ENCODE measurements at places on chromosomes 11 and 22.

DNA sequence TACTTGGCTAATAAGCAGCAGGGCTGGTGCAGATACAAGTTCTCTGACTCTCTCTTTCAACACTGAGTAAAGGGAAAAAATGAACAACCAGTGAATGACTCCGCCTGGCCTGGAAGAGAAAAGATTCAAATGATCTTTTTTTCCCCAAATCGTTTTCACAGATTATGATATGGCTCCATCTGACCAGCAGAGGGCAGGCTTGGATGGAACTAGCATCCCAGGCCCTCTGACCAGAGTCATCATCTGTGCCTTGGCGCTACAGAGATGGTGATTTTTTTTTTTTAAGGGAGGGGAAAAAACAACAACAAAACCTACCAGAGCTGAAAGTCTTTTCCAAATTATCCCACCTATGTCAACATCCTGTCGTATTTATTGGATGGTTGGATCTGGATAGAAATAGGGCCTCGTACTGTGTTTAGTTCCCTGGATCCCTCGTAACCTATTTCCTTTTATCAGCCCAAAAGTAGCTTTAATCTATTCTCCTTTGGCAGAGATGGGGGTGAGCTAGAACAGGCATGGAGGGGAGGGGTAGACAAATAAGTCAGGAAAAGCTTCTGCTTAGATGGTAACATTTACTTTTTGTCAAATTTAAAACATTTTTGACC is 69.7 kb downstream of the PRSS23 start:
- DNase-seq, result peak; percentile 24

- DNase-seq, result no peak
Observed at GRCh38 chr11:115322553-115323203, 181.5 kb downstream of the CADM1 start.

DNA sequence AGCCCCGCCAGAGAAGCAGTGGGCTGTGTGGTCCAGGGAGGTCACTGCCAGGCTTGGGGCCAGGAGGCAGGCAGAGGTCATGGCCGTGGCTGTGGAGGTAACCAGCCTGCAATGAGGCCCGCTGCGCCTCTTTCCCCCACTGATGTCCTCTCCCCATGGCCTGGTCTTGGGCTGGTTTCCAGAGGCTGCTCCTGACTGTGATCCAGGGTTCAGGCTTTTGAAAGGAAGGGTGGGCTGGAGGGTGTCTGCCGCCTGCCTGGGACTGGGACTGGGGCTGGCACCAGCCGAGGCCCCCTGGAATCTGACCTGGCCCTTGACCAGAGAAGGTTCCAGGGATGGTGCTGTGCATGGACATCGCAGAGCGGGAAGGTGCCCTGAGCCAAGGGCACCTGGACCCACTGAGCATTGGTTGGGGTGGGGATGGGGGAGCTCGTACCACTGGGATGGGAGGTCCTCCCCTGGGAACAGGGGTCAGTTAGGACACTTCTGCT is 59.6 kb upstream of the THY1 start:
- DNase-seq, result no peak

DNA sequence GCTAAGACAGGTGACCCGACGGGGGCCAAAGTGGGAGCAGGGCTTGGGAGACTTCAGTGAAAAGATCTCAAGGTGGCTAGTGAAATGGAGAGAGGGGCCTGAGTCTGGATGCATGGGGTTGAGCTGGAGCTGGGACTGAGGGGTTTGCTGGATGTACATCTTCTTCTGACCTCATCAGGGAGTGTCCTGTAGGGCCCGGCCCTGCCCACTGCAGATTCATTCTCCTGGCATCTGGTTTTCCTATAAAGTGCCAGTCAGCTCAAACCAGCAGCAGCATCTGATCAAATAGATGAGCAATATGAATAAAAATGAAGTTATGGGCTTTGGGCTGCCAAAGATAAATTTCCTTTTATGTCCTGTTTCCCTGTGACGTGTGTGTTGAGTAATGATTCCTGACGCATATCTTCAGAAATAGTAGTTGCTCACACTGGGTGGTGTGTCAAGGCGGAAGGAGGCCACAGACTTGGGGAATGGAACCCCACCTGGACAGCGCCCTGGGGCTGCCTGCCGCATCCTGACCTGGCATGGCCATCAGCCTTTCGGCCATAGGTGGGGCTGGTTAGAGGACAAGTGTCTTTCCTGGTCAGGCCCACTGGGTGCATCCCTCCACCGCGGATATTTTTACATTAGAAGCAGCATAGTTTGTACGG is 135.4 kb downstream of the OSBP2 start:
- DNase-seq, result no peak

DNA sequence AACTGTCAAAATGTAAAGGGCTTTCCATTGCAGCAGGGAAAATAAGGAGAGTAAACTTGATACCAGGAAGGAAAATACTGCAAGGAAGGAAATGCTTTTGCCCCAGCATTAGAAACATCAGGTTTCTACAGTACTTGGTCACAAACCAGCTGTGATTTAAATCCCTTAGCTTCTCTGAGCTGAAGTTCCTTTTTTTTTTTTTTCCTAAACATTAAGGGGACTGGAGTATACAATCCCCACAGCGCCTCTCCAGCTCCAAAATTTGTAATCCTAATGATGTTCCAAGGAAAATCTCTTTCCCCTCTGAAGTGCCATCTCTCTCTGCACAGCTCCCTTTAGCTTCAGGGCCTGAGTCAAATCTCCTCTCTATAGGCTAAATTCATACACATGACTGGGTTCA is 220.5 kb upstream of the PITPNB start:
- DNase-seq, result no peak

DNA sequence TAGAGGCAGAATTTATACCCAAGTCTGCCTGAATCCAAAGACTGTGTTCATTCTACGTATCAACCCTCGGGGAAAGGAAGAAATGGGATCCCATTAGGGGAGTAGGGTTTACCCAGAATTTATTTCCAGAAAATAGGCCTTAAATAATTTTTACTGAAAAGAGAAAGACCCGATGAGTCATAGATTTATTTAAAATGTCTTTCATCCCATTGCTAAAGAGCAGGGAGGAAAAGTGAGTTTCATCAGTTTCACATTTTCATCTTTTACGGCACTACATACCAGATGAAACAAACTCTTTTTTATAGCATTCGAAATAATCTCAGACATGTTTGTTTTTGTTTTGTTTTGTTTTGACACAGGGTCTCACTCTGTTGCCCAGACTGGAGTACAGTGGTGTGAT is 31.3 kb downstream of the SLC1A2 start:
- DNase-seq, result no peak

GRCh38 chr22:29827091-29827490 is 11.0 kb downstream of the ASCC2 start:
- no peak for DNase-seq

DNA sequence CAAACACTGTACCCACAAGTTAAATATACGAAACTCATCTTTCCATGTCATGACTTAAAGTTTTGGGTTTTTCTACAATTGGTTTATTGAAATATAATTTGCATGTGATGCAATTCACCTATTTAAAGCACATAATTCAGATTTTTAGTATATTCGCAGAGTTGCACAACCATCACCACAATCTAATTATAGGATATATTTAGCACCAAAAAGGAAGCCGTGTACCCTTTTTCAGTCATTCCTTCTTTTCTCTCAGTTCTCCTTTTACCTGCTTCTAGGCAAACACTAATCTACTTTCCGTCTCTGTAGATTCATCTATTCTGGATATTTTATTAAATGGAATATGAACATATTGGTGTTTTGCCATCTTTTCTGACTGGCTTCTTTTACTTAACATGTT is 1458.1 kb upstream of the TENM4 start:
- no peak for DNase-seq

- no peak for DNase-seq
Observed at GRCh38 chr22:44460691-44461375, 37.2 kb downstream of the RTL6 start.

DNA sequence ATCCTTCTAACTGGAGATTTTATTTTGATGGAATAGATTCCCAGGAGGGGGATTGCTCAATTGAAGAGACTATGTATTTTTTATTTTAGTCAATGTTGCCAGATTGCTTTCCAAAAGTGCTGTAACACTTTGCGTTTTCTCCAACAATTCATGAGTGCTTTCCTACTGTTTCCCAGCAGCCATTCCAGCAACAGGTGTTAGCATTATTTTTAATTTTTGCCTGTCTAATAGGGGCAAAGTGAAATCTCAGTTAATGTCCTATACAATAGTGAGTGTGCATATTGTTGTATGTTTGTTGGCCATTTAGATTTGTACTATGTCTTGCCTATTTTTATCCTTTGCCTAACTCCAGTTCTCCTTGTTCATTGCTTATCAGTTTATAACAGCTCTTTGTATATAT is 12.1 kb upstream of the CACNG2 start:
- DNase-seq, result no peak

DNA sequence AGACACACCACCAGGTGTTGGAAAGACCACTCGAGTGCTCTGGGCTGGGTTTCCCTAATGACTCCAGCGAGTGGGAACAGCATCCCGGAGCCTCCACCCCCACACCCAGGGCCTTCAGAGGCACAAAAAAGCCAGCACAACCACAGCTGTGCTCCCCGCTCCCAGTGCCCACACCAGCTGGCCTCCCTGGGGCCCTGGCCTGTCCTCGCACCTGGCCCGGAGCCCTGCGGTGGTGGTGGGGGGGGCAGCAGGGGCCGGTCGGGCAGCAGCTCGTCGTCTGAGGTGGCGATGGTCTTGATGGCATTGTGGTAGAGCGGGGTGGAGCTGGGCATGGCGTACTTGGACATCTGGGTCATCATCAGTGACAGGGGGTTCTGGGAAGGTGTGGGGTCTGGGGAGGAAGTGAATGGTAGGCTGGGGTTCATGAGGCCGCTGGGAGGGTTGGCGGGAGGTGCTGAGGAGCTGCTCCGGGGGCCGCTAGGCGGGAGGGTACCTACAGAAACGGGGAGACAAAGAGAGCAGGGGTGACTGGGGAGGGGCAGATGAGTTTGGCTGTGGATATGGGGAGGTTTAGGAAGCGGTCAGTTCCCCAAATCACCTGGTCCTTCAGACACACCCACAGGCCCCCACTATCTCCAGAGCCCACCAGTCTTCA is 16.1 kb downstream of the CXCR5 start:
- DNase-seq, result no peak

DNA sequence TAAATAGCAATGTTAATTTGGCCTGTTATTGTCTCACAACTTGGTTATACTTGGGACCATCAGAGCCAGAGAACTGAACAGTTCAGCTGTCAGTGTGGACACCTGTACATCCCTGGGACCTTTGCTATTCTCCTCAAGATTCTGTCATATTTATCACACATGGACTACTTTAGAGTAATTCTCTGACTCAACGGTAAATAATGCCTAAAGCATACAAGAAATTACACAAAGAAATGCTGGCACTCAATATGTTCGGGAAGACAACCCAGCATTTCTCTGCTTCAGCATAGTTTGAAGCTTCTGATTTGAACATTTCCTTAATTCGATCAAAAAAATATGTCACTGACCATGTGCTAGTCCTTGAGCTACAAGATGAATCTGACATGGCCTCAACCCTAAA is 34.6 kb upstream of the MMP13 start:
- no peak for DNase-seq

GRCh38 chr11:44949160-44950030 is 1.3 kb downstream of the TP53I11 start:
- DNase-seq, result peak; percentile 50

- DNase-seq, result no peak
Observed at GRCh38 chr11:116980136-116980793, 118.0 kb downstream of the SIK3 start.

- no peak for DNase-seq
Observed at GRCh38 chr22:41681616-41682015, 7.1 kb downstream of the SNU13 start.

DNA sequence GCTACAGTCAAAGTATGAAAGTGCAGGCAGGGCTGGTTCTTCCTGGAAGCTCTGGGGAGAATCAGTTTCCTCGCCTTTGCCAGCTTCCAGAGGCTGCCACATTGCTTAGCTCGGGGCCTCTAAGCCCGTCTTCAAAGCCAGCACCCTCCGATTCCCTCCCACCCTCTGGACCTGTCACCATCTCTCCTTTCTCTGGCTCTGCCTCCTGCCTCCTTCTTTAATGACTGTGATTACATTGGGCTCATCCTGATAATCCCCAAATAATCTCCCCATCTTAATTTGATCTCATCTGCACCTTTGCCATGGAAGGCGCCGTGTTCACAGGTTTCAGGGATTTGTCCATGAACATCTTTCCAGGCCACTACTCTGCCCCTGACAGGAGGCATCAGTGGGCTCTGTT is 42.5 kb downstream of the MCM5 start:
- DNase-seq, result no peak

- no peak for DNase-seq
Observed at GRCh38 chr11:27721264-27722116, 21.2 kb upstream of the BDNF start.

DNA sequence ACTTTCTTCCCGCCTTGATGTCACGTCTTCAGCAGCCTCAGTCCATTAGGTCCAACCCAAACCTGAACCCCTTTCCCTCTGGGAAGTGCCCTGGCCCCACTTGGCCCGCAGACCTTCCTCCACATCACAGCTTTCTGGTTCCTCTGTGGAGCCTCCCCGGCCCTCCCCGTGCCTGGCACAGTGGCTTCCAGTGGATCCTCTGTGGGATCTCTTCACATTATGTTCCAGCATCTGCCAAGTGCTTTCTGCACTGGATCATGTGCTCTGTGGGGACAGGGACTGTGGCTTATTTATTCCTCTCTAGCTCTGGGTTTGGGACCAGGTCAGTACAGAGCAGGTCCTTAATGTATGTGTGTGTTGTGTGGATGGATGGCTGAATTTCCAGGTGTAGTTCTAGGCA is 30.9 kb downstream of the POLR3H start:
- no peak for DNase-seq

DNA sequence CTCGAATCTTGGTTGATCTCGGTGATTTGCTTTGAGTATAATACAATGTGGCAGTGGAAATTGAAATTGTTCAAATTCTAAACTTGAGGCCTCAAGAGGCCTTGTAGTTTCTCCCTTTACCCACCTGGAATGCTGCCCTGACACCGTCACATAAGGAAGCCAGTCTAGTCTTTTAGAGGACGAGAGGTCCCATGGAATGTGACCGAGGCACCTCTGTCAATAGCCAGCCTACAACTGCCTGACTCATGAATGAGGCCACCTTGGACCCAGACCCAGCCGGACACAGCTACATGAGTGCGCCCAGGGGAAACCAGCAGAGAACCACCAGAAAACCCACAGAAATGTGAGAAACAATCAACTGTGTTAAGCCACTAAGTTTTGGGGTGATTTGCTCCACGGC is 52.5 kb downstream of the RPL27A start:
- no peak for DNase-seq

DNA sequence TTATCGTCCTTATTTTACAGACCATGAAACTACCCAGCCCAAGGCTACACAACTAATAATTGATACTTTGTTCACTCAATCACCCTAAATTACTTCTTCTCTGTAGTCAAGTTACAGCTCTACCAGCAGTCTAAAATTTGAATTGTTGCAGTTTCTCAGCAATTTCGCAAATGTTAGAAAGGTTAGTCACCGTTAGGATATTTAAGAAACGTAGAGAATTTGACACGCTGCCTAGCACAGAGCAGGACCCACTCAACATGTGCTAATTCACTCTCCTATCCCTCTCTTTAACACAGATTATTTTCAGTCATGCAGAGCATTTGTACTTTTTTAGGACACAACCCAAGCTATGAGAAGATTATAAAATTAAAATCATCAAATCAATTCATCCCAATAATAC is 771.1 kb upstream of the LUZP2 start:
- no peak for DNase-seq

- no peak for DNase-seq
Observed at GRCh38 chr22:29396126-29396525, 7.8 kb upstream of the AP1B1 start.

Data from NCI-H1694 (cell line).